ENCODE measurements at places on chromosomes 5 and 9.

GRCh38 chr5:22053195-22053594 is 799.9 kb downstream of the CDH12 start:
- no peak for DNase-seq

DNA sequence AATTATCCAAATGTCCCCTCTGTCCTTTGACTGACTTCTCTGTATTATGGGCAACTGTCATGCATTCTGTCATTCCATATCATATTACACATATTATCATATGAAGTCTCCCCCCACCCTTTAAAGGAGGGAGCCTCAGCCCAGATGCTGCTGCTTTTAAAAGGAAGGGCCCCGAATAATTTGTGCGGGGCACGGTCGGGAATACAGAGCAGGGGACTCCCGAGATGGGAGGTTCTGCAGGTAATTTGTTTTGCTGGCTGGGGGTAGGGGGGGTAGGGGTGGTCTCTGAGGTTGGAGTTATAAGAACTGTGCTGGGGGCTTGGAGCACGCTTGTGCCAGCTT is 10.1 kb upstream of the LHX2 start:
- DNase-seq = no peak

GRCh38 chr5:96930058-96930457 is 5.8 kb upstream of the LNPEP start:
- no peak for DNase-seq

GRCh38 chr9:4062966-4063365 is 236.9 kb downstream of the GLIS3 start:
- DNase-seq = no peak

DNA sequence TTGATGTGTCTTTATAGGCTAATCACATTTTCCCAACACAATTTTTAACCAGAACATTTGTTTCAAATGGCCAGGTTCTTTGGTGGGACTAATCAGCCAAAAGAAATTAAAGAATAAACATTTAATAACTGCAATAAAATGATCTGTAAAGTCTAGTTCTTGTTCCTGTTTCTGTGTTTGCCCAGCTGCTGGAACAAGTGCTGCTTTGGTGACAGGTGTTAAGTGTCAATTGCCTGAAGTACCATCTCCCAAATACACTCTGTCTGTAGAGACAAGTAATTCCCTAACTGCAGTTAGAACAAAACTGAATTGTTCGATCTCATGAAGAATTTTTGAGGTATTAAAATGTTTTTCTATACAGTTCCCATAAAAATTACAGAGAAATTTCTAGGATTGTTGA is 402.3 kb upstream of the CHD1 start:
- DNase-seq = no peak

DNA sequence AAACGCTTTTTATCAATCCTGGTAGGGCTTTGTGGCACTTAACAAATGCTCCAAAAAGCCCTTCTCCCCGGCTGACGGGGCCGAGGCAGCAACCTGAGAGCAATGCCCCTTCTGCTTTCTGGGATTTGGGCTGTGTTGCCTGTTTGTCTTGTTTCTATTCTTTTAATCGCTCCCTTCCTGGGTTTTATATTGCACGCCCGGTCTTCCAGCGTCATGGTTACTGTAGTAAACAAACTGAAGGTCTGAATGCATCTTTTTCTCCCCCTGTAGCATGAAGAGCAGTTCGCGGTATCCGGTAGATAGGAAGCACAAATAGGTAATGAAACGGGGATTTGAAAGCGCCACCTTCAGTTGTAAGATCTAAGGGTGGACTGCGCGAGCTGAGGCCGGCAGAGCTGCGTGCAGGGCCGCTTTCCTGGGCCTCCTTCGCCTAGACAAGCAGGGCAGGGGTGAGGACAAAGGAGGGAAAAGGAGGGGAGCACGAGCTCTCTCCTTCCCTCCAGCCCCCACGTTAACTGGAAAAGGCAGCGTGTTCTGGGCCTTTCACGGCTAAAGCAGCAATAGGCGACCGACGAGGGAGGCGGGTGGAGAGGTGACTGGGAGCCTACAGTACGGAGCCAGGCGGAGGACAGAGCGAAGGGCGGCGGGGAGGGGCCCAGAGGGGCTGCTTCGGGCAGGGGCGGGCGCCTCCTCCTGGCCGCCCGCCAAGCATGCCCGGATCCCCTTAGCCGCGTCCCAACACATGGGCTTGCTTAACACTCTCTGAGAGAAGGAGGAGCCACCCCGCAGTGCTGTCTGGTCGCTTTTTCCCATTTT is 49.3 kb upstream of the ZNF366 start:
- DNase-seq = no peak

- peak; percentile 31 for DNase-seq
These were observed 52.6 kb upstream of the TNFAIP8 start for GRCh38 chr5:119302916-119303897.

All from right hindlimb (tissue), 1 donor.